ENCODE measurements at places on chromosomes 4 and X.

- no peak for DNase-seq
These were observed 44.0 kb downstream of the ABLIM2 start for GRCh38 chr4:8114456-8115202.

GRCh38 chrX:13257223-13258051, 62.4 kb downstream of the ATXN3L start:
- DNase-seq: peak; percentile 2

GRCh38 chrX:41705680-41706374, 17.1 kb downstream of the GPR34 start:
- DNase-seq: no peak

DNA sequence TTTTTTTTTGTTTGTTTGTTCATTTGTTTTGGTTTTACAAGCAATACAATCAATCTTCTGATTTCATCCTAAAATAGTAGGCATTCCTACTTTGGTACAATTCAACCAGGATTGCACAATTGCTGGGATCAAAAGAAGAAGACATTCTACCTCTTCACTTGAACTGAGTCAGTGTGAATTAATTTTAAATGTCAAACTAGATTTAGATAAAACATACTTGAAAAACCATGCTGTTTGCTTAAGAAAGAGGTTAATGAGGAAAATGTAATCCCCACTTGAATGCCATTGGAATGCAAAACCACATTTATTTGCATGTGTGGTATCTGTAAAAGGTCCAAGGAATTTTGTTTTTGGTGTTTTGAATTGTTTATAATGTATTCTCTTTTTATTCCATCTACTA, 40.5 kb downstream of the HAND2 start:
- no peak for DNase-seq

DNA sequence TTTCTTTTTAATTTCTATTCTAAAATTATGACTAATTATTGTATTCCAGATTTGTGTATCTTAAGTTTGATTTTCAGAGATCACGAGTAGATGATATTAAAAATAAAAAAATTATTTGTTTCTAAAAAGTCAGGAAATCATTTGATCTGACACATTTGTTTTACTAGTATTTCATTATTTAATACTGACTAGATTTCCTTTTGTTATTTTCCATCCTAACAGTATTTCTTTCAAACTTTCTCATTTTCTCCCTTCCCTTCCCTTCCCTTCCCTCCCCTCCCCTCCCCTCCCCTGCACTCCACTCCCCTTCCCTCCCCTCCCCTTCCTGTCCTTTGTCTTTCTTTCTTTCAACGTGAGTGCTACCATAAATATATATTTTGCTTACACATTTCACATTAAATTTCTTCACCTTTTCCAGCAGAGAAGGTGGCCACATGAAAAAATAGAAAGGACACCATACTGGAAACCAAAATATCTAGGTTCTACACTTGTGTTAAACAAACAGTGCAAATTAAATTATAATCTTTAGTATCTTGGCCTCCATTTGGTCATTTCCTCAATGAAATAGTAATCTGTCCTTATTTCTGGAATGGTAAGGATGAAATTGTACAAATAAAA, 1412.7 kb upstream of the IGFBP7 start:
- DNase-seq: no peak

DNA sequence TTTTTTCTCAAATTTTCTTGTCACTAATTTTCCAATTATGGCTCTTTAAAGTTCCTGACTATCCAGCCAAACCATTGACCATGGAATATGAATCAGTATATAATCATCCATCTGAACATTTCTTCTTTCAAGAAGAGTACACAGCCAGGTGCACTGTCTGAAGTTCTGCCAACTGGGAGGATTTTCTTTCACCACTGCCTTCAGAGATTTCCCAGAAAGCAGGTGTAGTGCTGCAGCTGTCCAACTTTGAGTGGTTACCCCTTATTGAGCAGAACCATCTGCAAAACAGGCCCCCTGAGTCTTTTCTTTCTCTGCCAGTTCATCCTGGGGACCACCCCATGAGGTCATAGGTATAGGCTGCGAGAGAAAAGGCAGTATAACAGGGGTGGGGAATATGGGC, 1213.2 kb downstream of the RAPGEF2 start:
- DNase-seq: no peak

GRCh38 chr4:41320278-41320677, 63.5 kb downstream of the UCHL1 start:
- DNase-seq: no peak

- DNase-seq: no peak
These were observed 150.0 kb downstream of the SPOCK3 start for GRCh38 chr4:167084321-167084720.

GRCh38 chr4:151329217-151330007, 4.0 kb upstream of the SH3D19 start:
- no peak for DNase-seq

DNA sequence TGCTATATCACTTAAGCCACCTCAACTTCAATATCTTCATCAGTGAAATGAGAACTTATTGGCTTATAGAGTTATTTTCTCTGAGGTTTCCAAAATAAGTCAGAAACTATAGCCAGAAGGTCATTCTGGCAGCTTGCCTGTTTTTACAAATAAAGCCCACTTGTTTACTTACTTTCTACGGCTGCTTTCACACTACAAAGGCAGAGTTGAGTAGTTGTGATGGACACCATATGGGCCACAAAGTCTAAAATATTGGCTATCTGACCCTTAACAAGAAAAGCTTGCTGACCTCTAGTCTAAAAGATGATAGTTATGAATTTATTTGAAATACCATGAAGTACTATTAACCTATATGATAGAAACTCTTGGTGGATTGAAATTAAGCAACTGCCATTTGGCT, 67.3 kb upstream of the ATOH1 start:
- no peak for DNase-seq

- DNase-seq: no peak
These were observed 39.7 kb downstream of the VEGFC start for GRCh38 chr4:176753049-176753448.

DNA sequence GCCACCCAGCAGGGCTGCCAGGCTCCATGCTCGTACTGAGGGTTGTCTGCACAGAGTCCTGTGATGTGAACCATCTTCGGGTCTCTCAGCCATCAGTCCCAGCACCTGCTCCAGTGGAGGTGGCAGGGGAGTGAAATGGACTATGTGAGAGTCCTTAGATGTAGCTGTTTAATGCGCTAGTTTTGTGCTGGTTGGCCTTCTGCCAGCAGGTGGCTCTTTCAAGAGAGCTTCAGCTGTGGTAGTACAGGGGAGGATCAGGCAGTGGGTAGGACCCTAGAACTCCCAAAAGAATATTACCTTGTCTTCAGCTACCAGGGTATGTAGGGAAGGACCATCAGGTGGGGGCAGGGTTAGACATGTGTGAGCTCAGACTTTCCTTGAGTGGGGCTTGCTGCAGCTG, 1066.0 kb downstream of the GLUD2 start:
- DNase-seq: no peak

GRCh38 chr4:41209187-41209586, 5.2 kb downstream of the APBB2 start:
- DNase-seq: no peak

- no peak for DNase-seq
These were observed 256.1 kb upstream of the ITM2A start for GRCh38 chrX:79623098-79623762.

GRCh38 chr4:83179205-83179604, 64.7 kb upstream of the PLAC8 start:
- no peak for DNase-seq

- DNase-seq: no peak
These were observed 21.9 kb downstream of the FHIP1A start for GRCh38 chr4:151430740-151431457.

- no peak for DNase-seq
These were observed 32.7 kb upstream of the MAGED1 start for GRCh38 chrX:51860679-51861078.

Data from naive thymus-derived CD8-positive, alpha-beta T cell (primary cell).